Mesenchymal stem cell (in vitro differentiated cells and primary cell): ENCODE measurements at places on chromosomes 1 and 21.

GRCh38 chr21:24995216-24995615, 612.1 kb downstream of the MRPL39 start:
- no peak for DNase-seq
- no peaks in the 10 kb centered on the region for H3K36me3 ChIP-seq
- H3K4me3 ChIP-seq: no peak overlapping the region

DNA sequence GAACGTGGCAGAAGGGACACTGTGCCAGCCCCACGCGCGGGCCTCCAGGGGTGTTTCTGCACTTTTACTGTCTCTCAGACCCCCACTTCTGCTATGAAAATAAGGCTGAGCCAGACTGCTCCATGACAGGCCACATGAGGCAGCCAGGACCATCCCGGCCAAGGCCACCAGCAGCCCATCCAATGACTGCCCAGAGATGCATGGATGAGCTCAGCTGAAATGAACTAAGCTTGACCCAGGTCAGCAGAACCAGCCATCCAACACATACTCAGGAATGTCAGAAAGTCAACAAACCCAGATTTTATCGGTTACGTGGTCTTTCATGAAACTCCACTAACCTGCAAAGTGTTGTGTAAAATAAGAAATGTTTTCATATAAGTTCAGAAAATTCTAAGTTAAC, 51.2 kb downstream of the CCDC185 start:
- peak overlapping the region; percentile 24 for H3K27ac ChIP-seq
- H3K36me3 ChIP-seq: no peaks in the 10 kb centered on the region
- no peak overlapping the region for H3K4me3 ChIP-seq

DNA sequence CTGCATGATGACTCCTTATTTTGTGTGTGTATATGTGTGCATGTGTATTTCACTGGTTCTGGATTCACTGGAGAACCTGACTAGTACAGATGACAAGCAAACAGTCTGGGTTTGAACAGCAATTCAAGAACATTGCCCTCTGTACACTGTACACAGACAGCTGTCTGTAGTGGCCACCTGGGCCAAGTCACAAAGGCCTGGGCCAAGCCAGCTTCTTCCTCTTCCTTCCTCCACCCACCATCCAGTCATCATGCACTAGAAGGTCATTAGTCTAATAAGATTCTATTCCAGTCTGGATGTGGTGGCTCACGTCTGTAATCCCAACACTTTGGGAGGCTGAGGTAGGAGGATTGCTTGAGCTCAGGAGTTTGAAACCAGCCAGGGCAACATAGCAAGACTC, 155.9 kb downstream of the ELAVL4 start:
- no peaks in the 10 kb centered on the region for H3K4me1 ChIP-seq
- no peaks in the 10 kb centered on the region for H3K36me3 ChIP-seq
- no peak overlapping the region for H3K27ac ChIP-seq
- DNase-seq: no peak

DNA sequence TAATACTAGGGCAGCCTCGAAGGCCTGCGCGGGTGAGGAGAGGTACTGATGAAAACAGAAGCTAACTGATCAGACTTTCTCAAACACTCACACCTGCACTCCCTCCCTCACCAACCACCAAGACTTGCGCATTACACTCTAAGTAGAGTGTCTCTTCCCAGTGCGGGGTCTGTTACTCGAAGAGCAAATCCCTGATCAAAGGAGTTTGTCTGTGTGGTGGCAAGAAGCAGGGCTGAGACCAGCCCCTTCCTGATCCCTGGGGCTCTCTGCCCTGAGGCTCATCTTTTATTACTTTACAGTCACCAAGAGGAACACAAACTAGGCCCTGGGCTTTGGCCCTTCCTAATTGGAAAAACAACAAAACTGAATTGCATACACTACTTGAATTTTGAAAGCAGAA, 19.5 kb upstream of the TSNAX start:
- DNase-seq: no peak
- H3K27me3 ChIP-seq: no peaks in the 10 kb centered on the region
- H3K4me3 ChIP-seq: no peak overlapping the region

- H3K27me3 ChIP-seq: no peaks in the 10 kb centered on the region
- H3K4me3 ChIP-seq: peak within 1 kb of the TSS; percentile 95
- H3K36me3 ChIP-seq: no peaks in the 10 kb centered on the region
- peak within 1 kb of the TSS; percentile 88 for H3K27ac ChIP-seq
- peaks cover 3% of the 10 kb centered on the region for H3K4me1 ChIP-seq
- peak; percentile 87 for DNase-seq
Observed at GRCh38 chr1:165827268-165828102, at the start of gene UCK2. Gene UCK2, plus strand, starts transcription at chr1:165827614. Its CDS starts 220 bp downstream, at chr1:165827834.
